ENCODE measurements at places on chromosomes 5 and 9. TPM values are rescaled to one million over a fixed set of nuclear protein-coding genes. Genes with fewer than 3 reads are reported as not detected.

GRCh38 chr5:143426437-143426991, 23.0 kb upstream of the NR3C1 start:
- no peak for DNase-seq

DNA sequence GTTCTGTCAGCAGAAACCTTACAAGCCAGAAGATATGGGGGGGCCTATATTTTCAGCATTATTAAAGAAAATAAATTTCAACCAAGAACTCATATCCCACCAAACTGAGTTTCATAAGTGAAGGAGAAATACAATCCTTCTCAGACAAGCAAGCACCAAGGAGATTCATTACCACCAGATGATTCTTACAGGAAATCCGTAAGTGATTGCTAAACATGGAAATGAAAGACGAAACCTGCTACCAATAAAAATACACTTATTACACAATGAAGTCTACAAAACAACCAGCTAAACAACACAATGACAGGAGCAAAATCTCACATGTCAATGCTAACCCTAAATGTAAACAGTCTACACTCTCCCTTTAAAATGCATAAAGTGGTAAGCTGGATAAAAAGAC, 17.8 kb upstream of the C9orf72 start:
- DNase-seq, result no peak

PCDHGC5 gene
- total RNA-seq, result 3.0 TPM

- no peak for DNase-seq
Observed at GRCh38 chr5:132280371-132281240, 13.6 kb upstream of the SLC22A4 start.

- no peak for DNase-seq
Observed at GRCh38 chr5:98187945-98188344, 585.5 kb upstream of the RGMB start.

GRCh38 chr9:128404560-128404959, 16.1 kb upstream of the CERCAM start:
- DNase-seq, result no peak

DNA sequence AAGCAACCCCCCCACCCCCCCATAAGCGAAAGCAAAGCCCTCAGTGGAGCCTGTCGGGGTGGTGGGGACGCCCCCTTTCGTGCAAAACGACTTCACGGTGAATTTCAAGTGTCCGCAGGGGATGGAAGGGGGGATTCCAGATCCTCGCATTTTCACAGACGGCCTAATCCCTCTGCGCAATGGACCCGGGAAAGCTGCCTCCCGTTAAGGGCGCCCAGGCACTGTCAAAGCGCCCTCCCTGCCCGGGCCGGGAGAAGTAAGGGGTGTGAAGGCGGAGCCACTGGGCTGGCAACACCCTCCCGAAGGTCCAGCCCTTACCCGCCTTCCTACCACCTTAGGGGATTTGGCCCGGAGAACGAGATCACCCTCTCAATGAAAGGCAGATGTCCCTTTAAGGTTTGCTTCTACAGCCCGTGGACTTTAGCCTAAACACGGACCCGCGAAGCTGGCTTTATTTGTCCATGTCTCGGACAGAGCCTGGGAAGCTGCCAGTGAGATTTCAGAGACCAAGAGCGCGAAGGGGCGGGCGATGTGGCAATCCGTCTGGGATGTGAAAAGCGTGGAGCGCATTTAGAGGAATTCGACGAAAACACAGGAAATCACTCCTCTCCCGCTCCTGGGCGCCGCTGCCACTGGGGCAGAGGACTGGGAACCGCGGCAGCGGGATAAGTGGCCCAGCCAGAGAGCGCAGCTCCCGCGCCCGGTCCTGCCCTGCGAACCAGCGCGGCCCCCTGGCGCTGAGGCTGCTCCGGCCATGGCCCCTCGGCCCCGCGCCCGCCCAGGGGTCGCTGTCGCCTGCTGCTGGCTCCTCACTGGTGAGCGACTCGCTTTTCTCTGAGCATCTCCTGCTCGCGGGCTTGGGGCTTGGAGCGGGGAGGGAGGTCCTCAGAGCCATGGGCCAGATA, at the start of the genes ITGA1 and PELO:
Gene ITGA1, plus strand, starts transcription at position 317 of the 905 bp plus-strand sequence. Its CDS starts 438 bp downstream, at position 755.
Gene PELO, plus strand, starts transcription at position 317 of the 905 bp plus-strand sequence. CDS start 12,479 bp downstream, outside the sequence.
- peak; percentile 84 for DNase-seq

GRCh38 chr9:89808756-89809181, 204.0 kb downstream of the GADD45G start:
- DNase-seq, result no peak

CDC20B gene
- not detected for total RNA-seq

C9orf72 gene
- 20.2 TPM for total RNA-seq

- peak; percentile 80 for DNase-seq
Observed at GRCh38 chr5:139651043-139651834, 3.1 kb downstream of the CXXC5 start.

KCNT1 gene
- total RNA-seq, result 3.9 TPM

GALNT12 gene
- total RNA-seq, result 0.43 TPM

FBP2 gene
- 0.27 TPM for total RNA-seq

FBLL1 gene
- not detected for total RNA-seq

GRCh38 chr5:97591781-97592180, 408.7 kb upstream of the RIOK2 start:
- no peak for DNase-seq

GRCh38 chr5:107389775-107390148, 281.0 kb downstream of the EFNA5 start:
- DNase-seq, result no peak

DNA sequence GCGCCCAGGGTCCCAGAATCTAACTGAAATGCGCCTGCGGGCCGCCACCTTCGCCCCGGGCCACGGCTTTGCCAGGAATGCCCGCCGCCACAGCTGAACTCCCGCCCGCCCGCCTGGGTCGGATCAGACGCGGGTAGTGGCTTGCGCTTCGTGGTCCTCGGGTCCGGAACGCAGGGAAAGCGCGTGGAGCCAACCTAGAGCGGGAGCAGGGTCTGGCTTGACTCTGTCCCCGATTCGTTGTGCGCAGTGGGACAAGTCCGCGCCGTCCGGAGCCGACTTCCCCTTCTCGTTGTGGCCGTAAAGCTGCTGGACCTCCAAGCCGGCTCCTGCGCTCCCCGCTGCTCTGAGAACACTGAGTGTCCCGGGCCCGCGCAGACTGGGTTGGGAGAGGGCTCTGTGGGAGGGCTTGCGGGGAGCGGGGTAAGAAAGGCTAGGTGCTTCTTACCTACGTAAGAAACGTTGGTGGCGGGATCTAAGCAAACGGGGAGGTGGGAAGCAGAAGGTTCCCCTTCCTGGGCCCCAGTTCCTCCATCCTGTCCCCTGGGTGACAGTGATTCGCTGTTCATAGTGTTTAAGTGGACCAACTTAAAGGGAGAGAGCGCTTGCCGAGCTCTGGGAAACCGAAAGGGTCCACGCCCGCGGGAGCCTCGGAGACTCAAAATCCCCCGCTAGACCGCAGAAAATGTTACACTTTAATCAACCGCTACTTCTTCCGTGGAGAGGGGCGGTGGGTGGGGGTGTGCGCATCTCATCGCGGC, 4.4 kb upstream of the FOXE1 start:
- peak; percentile 67 for DNase-seq

- DNase-seq, result no peak
Observed at GRCh38 chr5:9156282-9156681, 389.6 kb downstream of the SEMA5A start.

DNA sequence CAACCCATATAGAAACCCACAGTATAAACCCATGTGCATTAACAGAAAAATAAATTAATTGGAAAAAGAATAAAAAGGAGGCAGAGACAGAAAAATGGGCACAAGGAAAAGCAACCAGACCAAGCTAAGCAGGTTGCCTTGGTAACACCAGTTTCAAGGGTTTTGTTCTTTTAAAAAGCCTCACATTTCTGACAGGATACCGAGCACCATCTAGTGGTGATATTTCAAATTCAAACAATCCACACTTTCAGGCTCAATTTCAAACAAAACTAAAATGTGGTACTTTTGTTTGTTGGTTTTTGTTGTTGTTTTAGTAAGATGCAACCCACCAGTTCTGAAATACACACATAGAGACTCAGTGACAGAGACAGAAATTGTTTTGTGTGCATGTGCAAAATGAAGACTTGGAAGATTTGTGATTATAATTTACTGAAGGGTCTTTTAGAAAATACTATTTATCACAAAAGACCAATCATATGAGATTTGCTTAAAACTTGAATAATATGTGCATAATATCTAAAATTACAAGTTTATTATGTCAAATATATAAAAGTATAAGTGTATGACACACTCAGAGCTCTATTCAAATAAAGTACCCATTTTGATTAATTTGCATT, 318.2 kb downstream of the SLCO4C1 start:
- DNase-seq, result no peak

IL13 gene
- total RNA-seq, result not detected

DNA sequence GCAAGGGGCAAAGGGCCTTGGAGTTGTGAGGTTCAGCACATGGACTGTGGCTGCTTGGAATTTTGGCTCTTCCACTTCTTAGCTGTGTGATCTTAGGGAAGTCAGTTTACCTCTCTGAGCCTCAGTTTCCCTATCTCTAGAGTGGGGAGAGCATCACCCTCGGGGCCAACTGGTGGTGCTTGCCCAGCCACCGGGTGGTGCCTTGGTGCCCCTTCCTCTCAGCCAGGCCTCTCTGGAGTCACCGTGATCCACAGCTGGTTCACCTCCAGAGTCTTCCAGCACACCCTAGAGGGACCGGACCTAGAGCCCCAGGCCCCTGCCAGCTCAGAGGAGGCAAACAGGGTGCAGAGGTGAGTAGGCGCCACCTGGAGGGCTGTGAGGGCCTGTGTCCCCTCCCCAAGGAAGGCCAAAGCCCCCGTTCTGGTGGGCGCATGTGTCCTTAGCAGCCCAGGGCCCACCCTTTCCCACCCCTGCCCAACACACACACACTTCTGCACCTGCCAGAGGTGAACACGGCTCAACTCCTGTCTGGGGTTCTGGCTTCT, 7.7 kb downstream of the ADGRD2 start:
- no peak for DNase-seq

DNA sequence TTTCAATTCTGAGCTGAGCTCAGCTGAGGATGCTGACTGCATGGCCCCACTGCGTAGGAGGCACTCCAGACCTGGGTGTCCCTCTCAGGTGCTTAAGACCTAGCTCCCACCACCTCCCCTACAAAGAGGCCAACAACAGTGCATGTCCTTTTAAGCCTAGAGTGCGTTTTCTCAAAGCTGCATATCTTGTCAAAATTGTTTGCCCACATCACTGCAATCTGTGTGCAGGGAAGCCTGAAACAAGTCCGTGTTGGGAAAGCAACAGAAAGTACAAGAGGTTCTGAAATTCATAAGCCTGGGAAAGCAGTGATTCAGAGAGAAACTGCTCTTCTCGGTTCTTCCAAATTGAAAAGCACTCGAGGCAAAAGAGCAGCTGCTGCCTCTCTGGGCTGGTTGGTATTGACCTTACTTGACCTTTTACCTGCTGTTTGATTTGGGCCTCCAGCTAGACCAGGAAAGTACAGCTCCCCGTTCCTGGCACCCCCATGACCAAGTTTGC, 238.4 kb downstream of the NR2F1-AS1 start:
- no peak for DNase-seq

STPG3 gene
- 1.3 TPM for total RNA-seq

DNM1 gene
- 7.0 TPM for total RNA-seq

GRCh38 chr5:78547731-78548615, 100.6 kb downstream of the LHFPL2 start:
- peak; percentile 91 for DNase-seq

- DNase-seq, result no peak
Observed at GRCh38 chr5:128197896-128198522, 114.4 kb downstream of the SLC12A2 start.

MAMDC4 gene
- total RNA-seq, result 13.2 TPM

DNA sequence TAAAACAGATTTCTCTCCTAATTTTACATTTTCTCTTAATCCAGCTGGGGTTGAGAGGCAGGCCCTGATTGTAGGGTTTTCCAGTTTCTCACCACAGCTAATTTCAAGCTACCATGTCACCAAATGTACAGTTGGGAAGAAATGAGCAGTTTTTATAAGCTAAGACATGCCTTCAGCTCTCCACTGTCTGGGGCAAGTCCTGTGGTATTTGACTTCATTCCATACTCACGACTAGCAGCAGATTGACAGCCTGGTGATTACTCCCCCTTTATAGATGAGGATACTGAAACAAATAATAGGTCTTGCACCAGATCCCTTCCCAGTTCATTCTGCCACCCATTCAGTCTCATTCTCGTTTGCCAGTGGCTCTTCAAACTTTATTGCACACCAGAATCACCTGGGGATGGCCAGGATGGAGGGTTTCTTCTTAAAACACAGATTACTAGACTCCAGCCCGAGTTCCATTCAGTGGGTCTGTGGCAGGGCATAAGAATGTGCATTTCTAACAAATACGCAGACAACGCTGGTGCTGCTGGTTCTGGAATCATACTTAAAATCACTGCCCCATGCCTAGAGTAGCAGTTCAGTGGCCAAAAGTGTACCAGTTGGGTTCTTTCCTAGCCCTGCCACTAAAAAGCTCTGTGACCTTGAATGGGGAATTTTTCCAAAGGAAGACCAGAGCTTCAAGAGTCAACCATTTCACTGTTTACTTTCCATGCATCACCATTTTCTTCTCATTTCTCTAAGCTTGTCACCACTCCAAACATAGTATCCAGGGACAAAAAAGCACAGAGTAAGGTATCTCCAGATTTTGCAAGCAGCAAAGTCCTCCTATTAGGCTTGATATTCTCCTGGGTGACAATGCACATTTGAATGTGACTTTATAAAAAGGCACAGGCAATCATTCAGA, 64.3 kb downstream of the CSNK1A1 start:
- no peak for DNase-seq

- no peak for DNase-seq
Observed at GRCh38 chr5:10700516-10700915, 60.5 kb downstream of the DAP start.

- DNase-seq, result no peak
Observed at GRCh38 chr5:175920231-175920811, 47.8 kb downstream of the THOC3 start.

DNA sequence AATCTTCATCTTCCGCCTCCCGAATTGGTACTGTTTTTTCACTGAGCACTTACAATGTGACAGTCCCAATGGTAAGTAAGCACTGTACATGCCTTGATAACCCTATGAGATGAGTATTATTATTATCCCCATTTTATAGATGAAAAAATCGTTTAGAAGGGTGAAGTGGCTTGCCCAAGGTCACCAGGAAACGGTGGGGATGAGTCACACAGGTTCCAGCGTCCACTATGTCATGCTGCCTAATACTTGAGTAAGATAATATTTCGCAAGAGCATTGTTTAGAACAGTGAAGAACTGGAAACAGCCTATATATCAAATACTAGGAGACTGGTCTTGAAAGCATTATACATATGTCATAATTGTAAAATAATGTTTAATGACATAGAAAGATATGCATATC, 12.9 kb downstream of the HAND1 start:
- no peak for DNase-seq

ROR2 gene
- total RNA-seq, result 0.43 TPM

DNA sequence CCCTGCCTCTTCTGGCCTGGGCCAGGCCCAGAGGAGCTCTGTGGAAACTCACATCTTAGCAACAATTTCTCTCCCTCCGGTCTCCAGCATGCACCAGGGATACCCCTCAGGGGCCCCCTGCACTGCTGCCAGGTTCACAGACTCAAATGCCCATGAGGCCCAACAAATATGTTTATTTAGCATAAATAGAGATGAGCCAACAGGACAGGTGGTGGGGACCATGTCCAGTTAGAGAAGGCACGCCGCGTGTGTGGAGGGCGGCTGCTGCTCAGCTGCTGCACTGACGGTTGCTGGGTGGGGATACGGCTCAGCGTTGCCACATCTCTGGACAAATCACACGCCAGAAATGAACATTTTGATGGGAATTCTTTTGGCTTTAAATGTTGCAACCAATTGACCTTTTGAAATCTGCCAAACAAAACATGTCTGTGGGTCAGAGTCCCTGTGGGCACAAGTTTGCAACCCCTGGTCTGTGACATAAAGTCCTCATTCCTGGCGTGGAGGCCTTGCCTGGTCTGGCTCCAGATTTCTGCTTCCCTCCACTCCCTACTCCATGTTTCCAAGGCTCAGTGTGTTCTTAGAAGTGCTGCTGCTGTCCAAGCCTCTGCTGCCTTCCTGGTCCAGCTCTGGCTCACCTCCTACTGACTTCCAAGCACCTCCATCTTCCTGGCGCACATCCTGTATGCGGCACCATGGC, 88.9 kb downstream of the AMBP start:
- DNase-seq, result peak; percentile 78

TTC1 gene
- 108 TPM for total RNA-seq

All from Right ventricle myocardium superior (tissue), 1 donor.